Motor neuron (in vitro differentiated cells): ENCODE measurements at places on chromosomes 5 and 9.

DNA sequence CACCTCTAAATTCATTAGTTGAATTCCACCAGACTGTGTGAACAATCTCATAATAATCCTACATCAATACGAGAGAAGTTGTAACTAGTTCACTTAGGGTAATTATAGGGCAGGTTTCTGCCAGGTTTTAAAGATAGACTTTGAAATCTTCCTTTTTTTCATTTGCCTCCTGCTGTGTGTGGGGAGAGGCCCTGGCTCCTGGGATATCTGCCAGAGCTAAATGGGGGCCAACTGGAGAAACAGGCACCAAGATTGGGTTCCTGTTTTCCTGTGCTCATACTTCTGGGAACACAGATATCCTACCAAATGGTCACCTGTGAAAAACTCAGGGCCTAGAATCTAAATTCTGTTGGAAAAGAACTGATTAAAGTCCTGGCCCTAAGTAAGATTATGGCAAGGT is 42.3 kb downstream of the SH3RF2 start:
- no peak for ATAC-seq

DNA sequence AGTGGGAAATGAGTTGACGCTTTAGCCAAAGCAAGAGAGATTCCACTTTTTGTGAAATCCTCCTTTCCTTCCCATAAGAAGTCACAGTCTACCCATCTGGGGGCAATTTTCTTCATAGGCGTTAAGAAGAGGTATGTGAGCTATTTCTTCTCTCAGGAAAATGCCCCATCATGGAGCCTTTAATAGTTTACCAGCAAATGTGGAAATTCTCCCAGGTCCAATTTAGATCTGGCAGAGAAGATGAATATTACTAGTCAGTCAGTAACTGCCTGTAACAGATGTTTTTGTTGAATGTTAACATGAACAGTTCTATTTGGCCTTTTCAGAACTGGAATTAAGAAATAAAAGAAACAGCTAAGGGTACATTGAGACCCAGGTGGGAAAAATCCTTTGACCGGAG is 156.4 kb upstream of the RFX3 start:
- ATAC-seq: no peak

- no peak for ATAC-seq
Measured at GRCh38 chr9:93679536-93680442, 103.4 kb downstream of the PHF2 start.

GRCh38 chr5:152987131-152987530 is 503.3 kb upstream of the GRIA1 start:
- ATAC-seq: peak; percentile 20

- no peak for ATAC-seq
Measured at GRCh38 chr5:150311015-150311692, 8.4 kb upstream of the ARSI start.

GRCh38 chr5:148659641-148660345 is 5.5 kb upstream of the HTR4 start:
- no peak for ATAC-seq

- ATAC-seq: no peak
Measured at GRCh38 chr5:52869391-52869790, 81.7 kb downstream of the ITGA1 start.

GRCh38 chr5:31827867-31828266 is 188.9 kb downstream of the PDZD2 start:
- ATAC-seq: no peak

GRCh38 chr5:40518485-40518917 is 161.2 kb upstream of the PTGER4 start:
- no peak for ATAC-seq
